ENCODE measurements at places on chromosomes 12 and 14. TPM values are rescaled to one million over a fixed set of nuclear protein-coding genes. Genes with fewer than 3 reads are reported as not detected.

Gene KLRG1
- not detected for total RNA-seq

Gene MEG3
- 18.2 TPM for total RNA-seq

Gene SETD3
- 54.2 TPM for total RNA-seq

Gene VDR
- 36.7 TPM for total RNA-seq

Gene KLRC2
- not detected for total RNA-seq

Gene CABP1
- total RNA-seq: 0.94 TPM

Gene SCNN1A
- total RNA-seq: 139 TPM

Gene PMCH
- total RNA-seq: not detected

Gene ATP5F1B
- total RNA-seq: 457 TPM

Gene HSP90B1
- 168 TPM for total RNA-seq

Gene KRT8
- 18.1 TPM for total RNA-seq

Gene DDN
- not detected for total RNA-seq

Gene KCNH5
- total RNA-seq: not detected

Gene SDR9C7
- 71.0 TPM for total RNA-seq

Gene LARP4
- 20.4 TPM for total RNA-seq

Gene GLI1
- 3.2 TPM for total RNA-seq

Data from lower leg skin (tissue), 4 donors.